ENCODE measurements at places on chromosomes 1 and 21.

GRCh38 chr1:117821774-117822482 is 107.5 kb downstream of the GDAP2 start:
- DNase-seq = no peak

- peak; percentile 69 for DNase-seq
These were observed 24.1 kb downstream of the GPR3 start for GRCh38 chr1:27416387-27417111.

DNA sequence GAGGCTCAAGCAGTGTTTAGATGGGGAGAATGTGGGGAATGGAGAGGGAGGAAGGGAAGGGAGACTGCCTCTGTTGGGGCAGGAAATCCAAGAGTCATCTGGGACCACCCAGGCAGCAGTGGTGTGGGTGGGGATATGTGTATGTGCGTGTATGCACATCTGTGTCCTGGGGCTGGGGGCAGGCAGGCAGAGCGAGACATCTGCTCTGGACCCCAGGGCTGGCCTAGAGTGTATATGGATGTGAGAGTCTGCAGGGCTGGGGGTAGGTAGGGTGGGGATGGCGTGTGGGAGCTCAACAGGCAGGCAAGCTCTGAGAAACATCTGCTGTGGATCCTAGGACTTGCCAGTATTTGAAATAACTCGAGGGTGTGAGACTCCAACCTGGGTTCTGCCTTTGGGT is 3.5 kb downstream of the PTCH2 start:
- no peak for DNase-seq

DNA sequence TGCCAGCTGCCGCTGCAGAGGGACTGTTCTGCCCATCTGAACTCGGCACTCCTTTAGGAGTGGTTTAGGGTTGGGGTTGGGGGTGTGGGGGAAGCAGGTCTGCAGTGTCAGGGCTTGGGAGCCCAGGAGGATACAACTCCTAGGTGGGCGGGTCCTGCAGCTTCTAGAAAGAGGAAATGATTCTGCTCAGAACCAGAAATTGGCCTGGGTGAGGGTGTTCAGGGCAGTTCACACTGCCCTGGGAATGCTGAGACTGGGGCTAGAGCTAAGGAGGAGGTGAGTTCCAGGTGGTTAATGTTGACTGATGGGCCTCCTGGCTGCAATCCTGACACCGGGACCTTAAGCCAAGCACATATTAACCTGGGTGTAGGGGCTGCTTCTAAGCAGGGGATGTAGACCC is 4.8 kb upstream of the SLC26A9 start:
- DNase-seq = no peak

DNA sequence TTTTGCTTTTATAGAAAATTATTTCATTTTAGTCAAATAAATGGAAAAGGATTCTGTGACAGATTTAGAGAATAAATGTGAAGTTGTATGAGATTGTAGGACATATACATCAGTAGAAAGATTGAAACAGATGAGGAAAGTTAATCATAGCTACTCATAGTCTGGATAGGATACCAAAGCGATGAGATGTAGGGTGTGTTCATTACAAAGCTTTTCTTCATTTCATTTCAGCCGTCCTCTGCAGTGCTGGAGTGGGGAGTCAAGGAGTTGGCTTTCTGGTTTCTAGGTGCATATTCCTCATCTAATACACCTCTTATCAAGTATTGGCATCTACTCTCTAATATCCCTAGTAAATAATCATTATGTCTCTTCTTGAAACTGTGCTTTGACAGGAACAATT is 149.5 kb upstream of the NEGR1 start:
- no peak for DNase-seq
